ENCODE measurements at places on chromosomes 13 and 19. TPM values are rescaled to one million over a fixed set of nuclear protein-coding genes. Genes with fewer than 3 reads are reported as not detected.
A peak's percentile ranks its signal among the peaks of the same experiment; 100 is the strongest.

GNA15 gene
- 54.1 TPM for total RNA-seq

GRCh38 chr13:111537115-111537728 is 216.8 kb downstream of the TEX29 start:
- H3K4me3 ChIP-seq = no peak overlapping the region
- H3K36me3 ChIP-seq = no peaks in the 10 kb centered on the region
- no peaks in the 10 kb centered on the region for H3K4me1 ChIP-seq
- H3K27me3 ChIP-seq = peaks cover 65% of the 10 kb centered on the region

ZIM2 gene
- not detected for total RNA-seq

MPV17L2 gene
- total RNA-seq = 3.8 TPM

- H3K27ac ChIP-seq = peak overlapping the region; percentile 79
- peak overlapping the region; percentile 99 for H3K4me3 ChIP-seq
- H3K4me1 ChIP-seq = peaks cover 14% of the 10 kb centered on the region
These were observed 591 bp downstream of the ZNF823 start for GRCh38 chr19:11737964-11738745.

DNA sequence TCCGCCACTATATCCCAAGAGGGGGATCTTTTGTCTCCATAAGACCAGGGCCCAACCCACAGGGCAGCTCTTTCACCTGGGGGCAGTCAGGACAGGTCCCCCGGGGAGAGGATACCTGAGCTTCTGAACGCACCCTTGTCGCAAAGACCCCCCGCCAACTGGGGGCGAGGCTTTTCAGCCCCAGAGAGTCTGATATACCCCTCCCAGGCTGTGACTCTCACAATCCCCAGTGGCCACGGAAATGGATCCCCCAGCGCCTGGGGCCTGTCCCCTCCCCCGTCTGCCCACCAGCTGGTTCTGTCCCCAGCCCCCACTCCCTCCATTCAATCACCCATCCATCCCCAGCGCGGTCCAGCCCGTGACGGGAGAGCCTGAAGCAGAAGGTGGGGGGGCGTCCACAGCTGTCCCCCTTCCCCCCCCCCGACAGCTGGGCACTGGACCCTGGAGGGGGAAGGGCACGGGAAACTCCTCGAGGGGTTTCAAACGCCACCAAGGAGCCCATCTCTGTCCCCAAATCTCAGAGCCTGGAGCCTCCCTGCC is 823 bp downstream of the DOCK6 start:
- peak overlapping the region; percentile 72 for H3K4me3 ChIP-seq
- H3K36me3 ChIP-seq = peaks cover 5% of the 10 kb centered on the region
- DNase-seq = no peak
- no peak overlapping the region for H3K27ac ChIP-seq
- H3K4me1 ChIP-seq = peaks cover 2% of the 10 kb centered on the region

All from T-helper 17 cell (primary cell).